ENCODE measurements at places on chromosomes 5 and 9.
A peak's percentile ranks its signal among the peaks of the same experiment; 100 is the strongest.

DNA sequence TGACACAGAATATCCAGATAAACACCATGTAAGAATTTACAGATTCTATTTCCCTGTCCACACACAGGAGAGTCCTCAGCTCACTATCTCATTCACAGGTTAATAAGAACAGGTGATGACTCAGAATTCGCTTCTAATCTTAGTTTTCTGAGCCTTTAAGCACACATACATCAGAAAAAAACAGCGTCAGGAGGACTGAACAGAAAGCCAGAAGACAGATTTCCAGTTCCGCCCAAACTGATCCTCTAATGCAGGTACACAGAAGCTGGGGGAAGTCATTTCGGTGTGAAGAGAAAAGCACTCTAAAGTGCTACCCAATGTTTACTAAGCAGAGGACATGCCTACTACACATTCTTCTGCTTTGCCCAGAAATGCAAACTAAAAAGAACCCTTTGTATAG, 1.6 kb downstream of the CEMIP2 start:
- no peak for DNase-seq

DNA sequence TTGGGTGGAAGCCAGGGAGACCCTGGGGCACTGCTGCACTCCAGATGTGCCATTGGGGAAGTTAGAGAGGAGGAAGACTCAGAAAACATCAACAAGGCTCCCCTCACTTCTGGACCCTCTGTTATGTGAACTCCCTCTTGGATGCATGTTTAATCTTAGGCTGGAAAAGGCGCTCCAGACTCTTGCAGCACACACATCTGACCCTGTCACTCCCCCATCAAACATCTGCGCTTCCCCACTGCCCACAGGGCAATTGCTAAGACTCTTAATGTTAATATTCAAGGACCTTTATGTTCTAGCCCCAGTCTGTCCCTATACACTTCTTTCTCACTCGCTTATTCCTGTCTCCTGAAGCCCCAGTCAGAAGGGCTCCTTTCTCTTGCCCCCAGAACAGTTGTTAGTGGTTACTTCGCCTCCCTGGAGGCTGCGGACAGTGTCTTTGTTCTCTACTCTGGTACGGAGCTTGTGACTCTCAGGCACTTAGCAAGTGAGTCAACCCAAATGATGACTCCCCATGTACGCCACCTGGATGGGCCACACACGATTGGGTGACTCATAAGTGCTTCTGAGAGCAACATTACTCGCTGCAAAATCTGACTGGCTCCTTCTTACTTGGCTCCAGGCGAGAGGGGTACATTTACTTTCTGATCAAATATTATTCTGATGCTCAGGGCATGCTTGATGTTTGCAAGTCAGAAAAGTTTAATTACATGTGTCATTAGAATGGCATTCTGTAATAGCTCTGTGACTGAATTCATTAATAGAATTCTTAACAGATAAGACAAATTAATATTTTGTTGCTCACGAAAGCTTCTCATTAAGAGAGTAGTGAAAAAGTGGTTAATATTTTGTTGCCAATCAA, 193.6 kb downstream of the HSPA4 start:
- no peak for DNase-seq

DNA sequence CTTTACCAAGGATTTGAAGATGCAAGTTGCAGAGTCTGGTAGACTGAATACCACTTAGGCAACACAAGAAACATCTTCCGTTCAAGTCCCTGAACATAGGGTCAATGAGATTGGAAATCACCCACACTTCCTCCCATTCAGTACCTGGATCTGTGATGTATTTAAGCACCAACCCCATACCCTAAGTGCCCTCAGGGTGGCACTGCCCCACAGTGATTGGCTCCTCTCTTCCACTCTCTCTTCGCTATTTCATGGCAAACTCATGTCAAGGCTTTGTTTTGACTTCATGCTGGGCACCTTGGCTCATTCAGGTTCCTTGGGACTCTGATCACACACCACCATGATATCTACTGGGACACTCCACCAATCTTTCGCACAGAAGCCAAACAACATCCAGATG, 53.7 kb downstream of the GGTA1 start:
- DNase-seq: no peak

DNA sequence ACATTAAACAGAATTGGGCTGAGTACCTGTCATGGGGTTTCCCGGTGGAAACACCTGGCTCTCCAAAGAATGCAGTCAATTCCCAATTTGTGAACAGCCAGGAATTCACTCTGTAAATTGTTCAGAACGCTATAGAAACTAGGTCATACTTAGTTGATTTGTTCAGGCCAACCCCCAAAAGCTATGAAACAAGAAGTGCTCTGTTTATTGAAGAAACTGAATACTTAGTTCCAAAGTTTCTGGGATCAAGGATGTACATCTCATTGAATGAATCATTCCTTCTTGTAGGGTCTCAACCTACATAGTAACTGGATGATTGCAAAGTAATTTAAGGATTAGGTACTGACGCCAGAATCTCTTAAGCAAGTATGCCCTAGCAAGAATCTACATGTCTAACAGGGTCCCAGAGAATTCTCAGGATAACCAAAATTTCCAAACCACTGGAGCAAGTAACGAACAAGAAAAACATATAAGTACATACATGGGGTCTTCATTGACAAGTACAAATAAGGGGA, 659 bp upstream of the TUSC1 start:
- DNase-seq: peak; percentile 7

DNA sequence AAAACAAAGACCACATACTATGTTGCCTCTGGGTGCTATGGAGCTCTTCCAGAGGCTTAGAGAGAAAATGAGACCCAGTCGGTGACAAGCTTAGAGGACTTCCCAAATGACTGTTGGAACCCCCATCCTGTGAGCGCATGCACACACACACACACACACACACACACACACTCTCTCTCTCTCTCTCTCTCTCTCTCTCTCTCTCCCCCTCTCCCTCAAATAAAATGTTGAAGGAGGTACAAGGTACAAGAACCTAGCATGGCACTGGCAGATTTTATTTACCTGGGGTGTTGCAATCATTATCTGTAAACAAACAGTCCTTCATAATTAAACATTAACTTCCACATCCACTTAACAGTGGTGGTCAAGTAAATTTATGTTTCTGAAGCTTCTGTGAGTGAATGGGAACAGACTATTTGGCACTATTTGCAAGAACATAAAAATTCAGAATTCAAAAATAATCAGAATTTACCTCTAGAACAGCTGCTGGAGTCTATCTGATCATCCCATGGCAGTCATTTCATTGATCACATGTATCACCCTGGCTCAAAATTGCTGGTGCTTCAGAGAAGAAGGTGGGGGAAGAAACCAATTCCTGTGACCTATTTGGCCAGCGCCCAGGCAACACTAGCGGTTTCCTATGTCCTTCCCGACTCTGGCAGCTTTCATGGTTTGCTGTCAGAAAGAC, 24.9 kb downstream of the TRPM3 start:
- no peak for DNase-seq

- no peak for DNase-seq
Measured at GRCh38 chr5:31783731-31784130, 144.8 kb downstream of the PDZD2 start.

DNA sequence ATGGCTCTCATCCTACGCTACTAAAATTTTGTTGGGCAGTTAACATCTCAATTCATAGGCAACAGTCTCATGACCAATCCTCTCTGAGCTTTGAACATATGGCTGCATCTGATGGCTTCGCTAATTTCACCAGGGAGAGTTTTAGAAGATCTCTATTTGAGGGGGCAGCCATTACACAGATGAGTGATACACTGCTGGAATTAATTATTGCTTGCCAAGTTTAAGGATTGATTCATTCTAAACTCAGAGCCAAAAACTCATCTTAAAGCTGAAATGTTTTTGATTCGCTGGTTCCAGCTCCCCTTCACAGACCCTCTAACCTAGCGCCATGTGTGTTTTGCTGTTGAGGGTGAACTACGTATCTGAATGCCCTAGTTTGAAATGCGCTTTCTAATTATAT, 519.9 kb upstream of the WWC1 start:
- DNase-seq: no peak

- no peak for DNase-seq
Measured at GRCh38 chr5:59143926-59144333, 561.1 kb downstream of the RAB3C start.

GRCh38 chr5:40680741-40681362, 1.1 kb downstream of the PTGER4 start:
- DNase-seq: no peak

- DNase-seq: no peak
Measured at GRCh38 chr9:101639785-101640665, 45.3 kb upstream of the PPP3R2 start.

- peak; percentile 36 for DNase-seq
Measured at GRCh38 chr5:33675958-33676464, 215.8 kb downstream of the ADAMTS12 start.

GRCh38 chr9:112252194-112252593, 77.1 kb upstream of the SUSD1 start:
- DNase-seq: no peak

GRCh38 chr9:132791699-132792240, 86.3 kb downstream of the AK8 start:
- no peak for DNase-seq

Measured in globus pallidus (tissue), 1 donor.